ENCODE measurements at places on chromosomes 1 and 21. TPM values are rescaled to one million over a fixed set of nuclear protein-coding genes. Genes with fewer than 3 reads are reported as not detected.

DNA sequence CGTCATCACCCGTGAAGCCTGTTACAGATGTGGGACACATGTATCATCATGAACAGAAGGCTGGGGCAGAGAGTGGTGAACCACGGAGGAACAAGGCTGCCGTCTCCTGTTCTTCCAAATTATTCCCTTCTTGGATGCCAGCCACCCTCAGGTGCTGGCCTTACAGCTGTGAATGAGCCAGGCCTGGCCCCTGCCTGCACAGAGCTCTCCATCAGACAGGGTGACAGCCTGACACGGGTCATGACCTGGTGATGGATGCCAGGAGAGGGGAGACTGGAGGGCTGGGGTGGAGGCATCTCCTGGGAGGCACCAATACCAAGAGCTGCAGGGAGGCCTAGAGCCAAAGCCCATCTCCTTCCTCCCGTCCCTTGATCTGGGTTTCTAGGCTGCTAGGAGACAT lies 230.0 kb upstream of the C1orf174 start:
- DNase-seq, result peak; percentile 25

- no peak for DNase-seq
These were observed 173.6 kb downstream of the COP1 start for GRCh38 chr1:176033474-176033873.

DNA sequence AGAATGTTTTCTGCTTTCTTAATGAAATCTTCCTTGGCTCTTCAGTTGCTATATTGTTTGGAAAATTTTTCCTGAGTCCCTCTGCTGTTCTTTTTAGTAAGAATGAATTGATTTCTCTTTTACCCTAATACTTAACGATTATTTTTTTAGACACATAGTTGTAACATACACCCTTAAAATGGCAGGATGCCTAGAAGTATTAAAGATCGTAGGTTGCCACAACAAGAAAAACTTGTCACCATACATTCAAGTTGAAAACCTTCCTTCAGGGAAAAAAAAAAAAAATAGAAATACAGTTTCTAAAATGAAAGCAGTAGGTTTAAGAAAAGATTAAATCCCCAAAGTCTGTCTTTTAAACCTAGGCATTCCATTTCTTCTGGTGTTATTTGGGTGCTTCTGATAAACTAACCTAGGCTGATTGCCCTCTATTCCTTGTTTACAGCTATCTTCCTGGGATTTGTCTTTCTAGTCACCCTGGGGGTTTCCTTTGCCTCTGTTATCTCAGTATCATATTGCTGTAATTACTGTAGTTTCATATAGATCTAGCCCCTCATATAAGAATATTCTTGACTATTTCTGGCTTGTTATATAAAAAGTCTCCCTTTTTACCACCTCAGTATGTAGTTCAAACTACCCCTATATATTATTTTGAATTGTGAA lies 16.8 kb downstream of the SUCO start:
- no peak for DNase-seq

PIGR gene
- total RNA-seq, result not detected

DNA sequence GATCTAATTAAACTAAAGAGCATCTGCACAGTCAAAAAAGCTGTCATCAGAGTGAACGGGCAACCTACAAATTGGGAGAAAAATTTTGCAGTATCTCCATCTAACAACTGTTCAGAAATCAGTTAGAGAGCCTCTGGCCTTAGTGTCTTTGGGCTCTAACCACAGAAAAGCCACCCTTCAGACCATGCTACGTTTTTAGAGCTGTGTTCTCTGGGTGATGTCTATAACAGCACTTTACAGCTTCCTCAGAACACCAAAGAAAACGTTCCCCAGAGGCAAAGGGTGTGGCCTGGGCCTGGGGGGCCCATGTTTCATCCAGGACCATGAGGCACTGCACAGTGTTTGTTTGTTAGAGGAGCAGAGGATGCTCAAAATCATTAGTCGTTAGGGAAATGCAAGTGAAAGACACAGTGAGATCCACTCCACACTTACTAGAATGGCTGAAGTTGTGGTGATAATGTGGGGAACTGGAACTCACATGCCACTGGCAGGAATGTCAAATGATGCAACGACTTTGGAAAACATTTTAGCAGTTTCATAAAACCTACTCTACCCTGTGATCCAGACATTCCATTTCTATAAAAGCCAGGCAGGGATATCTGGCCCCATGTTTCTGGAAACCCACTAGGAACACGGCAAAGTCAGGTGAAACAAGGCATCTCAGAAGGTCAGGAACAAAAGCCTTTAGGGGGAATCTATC lies 250.4 kb upstream of the HOOK1 start:
- no peak for DNase-seq

- no peak for DNase-seq
These were observed 98.9 kb downstream of the RGS2 start for GRCh38 chr1:192907545-192908243.

GRCh38 chr21:31592963-31593560 lies 66.4 kb upstream of the SOD1 start:
- DNase-seq, result no peak

DNA sequence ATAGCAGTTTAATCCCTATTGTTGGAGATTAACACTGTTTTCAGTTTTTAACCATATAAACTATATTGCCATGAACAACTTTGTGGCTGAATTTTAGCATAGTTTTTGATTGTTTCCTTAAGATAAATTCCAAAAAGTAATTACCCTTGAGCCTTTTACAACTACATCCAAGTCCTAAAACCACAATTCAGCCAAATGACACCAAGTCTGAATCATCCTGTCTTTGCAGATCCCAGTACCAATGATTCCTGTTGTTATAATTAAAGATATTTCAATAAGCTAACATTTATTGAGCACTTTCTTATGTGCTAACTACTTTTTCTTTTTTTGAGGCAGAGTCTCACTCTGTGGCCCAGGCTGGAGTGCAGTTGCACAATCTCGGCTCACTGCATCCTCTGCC lies 35.6 kb downstream of the IL23R start:
- no peak for DNase-seq

ESPN gene
- total RNA-seq, result not detected

DNA sequence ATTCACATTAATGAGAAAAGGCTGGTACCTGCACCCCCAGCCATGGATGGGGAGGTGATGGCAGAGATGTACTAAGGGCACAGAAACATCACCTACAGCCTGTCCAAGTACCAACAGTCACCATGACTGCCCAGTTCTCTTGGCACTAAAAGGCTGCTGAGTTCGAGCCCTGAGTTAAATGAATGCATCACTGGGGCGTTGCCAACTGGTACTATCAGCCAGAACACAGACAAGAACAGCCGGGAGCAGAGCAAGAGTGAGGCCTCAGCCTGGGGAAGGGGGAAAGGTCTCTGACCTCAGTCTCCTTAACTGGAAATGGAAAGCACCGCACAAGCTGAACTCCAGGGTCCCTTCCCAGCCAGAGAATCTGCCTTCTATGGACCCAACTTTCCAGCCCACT lies 60.5 kb downstream of the GLIS1 start:
- DNase-seq, result peak; percentile 64

- peak; percentile 32 for DNase-seq
These were observed 40.7 kb downstream of the NME7 start for GRCh38 chr1:169326956-169327268.

Measured in osteoblast (primary cell).